ENCODE measurements at places on chromosomes 4 and X. TPM values are rescaled to one million over a fixed set of nuclear protein-coding genes. Genes with fewer than 3 reads are reported as not detected.

DNA sequence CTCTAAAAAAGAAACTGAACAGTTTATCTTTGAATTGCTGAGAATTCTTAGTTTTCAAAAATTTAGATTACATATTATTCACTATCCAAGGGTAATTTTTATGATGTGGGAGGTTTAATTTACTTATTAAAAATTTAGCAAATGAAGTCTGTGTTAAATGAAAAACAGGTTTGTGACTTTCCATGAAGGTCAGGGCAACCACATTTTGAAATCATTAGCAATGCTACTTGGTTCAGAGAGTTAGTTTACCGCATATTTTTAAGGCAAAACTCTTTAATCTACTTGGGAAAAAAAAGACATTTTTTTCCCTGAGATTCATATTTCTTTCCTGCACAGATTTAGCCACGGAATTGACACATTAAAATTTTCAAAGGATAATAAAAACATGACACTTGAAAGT is 37.3 kb upstream of the PRSS12 start:
- DNase-seq = no peak
- H3K27me3 ChIP-seq = no peaks in the 10 kb centered on the region
- H3K36me3 ChIP-seq = no peaks in the 10 kb centered on the region
- H3K4me3 ChIP-seq = no peak overlapping the region
- peaks cover 2% of the 10 kb centered on the region for H3K4me1 ChIP-seq

- no peaks in the 10 kb centered on the region for H3K27me3 ChIP-seq
- no peak for DNase-seq
- no peaks in the 10 kb centered on the region for H3K4me1 ChIP-seq
- H3K27ac ChIP-seq = no peak overlapping the region
- H3K36me3 ChIP-seq = no peaks in the 10 kb centered on the region
These were observed 137.8 kb upstream of the IL1RAPL2 start for GRCh38 chrX:104428231-104428630.

The ARHGAP24 gene
- total RNA-seq = 26.5 TPM

The PAGE2 gene
- total RNA-seq = not detected

DNA sequence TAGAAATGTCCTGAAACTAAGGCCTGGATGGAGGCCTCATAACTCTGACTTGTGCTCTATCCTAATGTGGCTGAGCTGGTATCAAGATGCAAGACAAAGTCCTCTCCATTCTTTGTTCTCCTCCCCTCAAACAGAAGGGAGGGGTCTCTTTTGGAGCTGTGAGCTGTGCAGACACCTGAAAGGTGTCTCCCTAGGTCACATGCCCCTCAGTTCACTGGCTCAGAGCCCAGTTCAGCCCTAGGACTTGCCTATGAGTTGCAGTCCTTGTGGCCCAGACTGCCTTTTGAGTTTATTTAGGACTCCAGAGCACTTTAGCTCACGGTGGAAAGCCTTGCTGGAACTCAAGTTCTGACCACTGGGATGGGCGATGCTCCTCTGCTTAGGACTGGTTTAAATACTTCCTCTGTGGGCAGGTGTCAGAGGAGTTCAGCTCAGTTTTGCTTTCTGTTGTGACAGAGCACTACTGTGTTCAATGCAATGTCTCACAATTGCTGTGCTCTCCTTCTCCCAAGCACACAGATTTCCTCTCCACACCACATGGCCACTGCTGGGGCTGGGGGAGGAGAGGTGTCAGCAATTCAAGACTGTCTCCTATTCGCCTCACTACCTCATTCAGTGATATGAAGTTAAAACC is 84.8 kb upstream of the ZNF827 start:
- no peak for DNase-seq
- no peaks in the 10 kb centered on the region for H3K27me3 ChIP-seq
- no peak overlapping the region for H3K27ac ChIP-seq
- no peaks in the 10 kb centered on the region for H3K36me3 ChIP-seq
- H3K4me3 ChIP-seq = no peak overlapping the region

GRCh38 chr4:168019921-168020320 is 72.4 kb upstream of the ANXA10 start:
- no peaks in the 10 kb centered on the region for H3K36me3 ChIP-seq
- no peaks in the 10 kb centered on the region for H3K4me1 ChIP-seq
- no peak overlapping the region for H3K4me3 ChIP-seq
- H3K27me3 ChIP-seq = no peaks in the 10 kb centered on the region

DNA sequence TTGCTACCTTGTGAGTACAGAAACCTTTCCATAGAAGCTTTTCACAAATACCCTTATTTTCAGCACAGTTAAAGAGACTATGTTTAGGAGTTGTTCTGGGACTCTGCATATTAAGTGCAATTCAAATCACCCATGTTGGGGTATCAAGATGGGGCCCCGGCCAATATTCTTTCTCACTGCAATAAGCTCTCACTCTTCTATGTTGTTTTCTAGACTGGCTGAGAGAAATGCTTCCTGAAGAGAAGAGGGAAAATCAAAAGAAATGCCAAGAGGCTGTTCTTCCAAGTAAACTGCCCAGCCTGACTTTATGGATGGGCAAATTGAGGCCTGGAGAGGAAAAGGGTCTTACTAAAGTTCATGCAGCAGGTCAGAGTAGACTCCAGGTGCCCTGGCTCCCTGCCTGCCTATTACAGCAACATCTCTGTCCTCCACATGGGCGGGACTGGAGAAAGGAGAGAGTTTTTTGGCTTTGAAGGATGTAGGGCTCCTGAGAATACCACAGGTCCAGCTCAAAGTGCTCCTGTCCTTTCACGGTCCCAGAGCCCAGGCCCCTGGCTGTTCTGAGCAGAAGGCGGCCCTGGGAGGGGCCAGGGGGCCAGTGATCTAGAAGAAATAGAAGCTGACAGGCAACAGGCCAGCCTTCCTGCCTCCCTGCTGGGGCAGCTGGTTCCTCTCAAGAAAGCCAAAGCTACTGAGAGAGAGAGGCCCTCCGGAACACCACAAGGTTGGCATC is 745 bp upstream of the IQSEC2 start:
- no peaks in the 10 kb centered on the region for H3K4me1 ChIP-seq
- no peak overlapping the region for H3K27ac ChIP-seq
- H3K4me3 ChIP-seq = no peak overlapping the region

The KLHL4 gene
- total RNA-seq = 0.20 TPM

GRCh38 chrX:139932073-139932900 is 566 bp downstream of the ATP11C start:
- H3K4me3 ChIP-seq = peak overlapping the region; percentile 94
- H3K4me1 ChIP-seq = 0 out of 2 replicates have a peak, but pooled peaks cover 5% of the 10 kb centered on the region
- H3K27me3 ChIP-seq = no peaks in the 10 kb centered on the region
- no peaks in the 10 kb centered on the region for H3K36me3 ChIP-seq

DNA sequence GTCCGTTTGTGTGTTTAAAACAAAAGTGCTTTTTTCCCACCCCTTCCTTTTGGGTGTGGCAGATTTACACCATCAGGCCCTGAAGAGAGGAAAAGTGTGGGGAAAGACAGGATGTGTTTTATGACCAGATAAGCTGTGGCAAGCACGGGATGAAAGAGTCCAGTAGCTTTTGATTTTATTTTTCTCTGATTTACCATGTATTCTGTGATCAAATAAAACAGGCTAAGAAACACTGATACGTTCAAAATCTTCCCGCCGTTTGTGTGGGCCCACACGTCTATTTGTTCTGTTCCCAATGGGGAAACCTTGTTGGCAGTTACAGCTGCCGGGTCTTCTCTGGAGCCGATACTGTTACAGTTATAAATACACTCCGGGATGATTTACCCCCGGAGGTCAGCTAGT is 10.8 kb downstream of the LRP2BP start:
- no peaks in the 10 kb centered on the region for H3K27me3 ChIP-seq
- DNase-seq = peak; percentile 26
- H3K27ac ChIP-seq = no peak overlapping the region
- no peaks in the 10 kb centered on the region for H3K36me3 ChIP-seq

The TASL gene
- not detected for total RNA-seq

The PPP1R2C gene
- total RNA-seq = not detected

DNA sequence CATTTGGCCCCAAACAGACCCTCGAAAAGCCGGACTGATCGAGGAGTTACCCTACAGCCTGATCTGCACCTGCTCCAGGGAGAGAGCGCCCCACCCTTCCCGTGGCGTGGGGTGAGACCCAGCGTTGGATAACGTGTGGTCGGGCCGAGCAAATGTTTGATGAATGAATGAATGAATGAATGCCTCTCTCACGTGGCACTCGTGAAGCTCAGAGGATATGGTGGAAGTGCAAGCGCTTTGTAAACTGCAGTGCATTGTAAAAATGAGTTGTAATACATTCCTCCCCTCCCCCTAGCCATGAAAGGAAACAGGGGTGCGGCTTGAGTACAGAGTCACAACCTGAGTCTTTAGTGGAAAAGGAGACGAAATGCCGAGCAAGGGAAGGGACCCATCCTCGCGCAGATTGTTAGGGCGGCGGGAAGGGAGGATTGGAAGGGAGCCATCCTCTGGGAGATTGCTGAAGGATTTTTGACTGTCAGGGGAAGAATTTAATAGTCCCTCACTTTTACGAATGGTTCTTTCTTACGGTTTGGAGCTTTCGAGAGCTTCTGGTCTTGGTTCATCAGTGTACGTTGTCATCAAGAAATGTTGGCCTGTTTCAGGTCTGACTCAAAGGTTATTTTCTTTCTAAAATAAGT is 772 bp upstream of the FBXW7 start:
- peak; percentile 11 for DNase-seq
- H3K4me1 ChIP-seq = peaks cover 4% of the 10 kb centered on the region
- H3K36me3 ChIP-seq = no peaks in the 10 kb centered on the region
- peak overlapping the region; percentile 79 for H3K27ac ChIP-seq
- peak overlapping the region; percentile 95 for H3K4me3 ChIP-seq
- no peaks in the 10 kb centered on the region for H3K27me3 ChIP-seq

DNA sequence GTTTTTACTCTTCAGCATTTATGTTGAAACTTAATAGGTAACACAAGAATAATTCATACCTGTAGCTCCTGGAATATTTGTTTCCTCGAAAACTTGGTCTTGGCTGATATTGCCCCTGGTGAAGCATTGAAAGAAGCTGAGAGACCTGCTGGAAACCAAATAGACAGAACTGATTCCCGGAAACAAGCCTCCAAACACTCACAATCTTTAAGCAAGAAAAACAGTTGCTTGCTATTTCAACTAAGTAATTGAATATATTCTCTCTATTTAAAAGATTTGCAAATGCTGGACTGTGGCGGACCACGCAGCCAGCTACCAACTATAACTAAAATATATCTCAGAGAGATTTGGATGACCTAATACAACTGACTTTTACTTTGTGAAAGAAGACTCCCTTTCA is 3.6 kb downstream of the PCDH18 start:
- H3K36me3 ChIP-seq = peaks cover 7% of the 10 kb centered on the region
- no peak overlapping the region for H3K27ac ChIP-seq
- H3K27me3 ChIP-seq = no peaks in the 10 kb centered on the region
- no peak for DNase-seq

DNA sequence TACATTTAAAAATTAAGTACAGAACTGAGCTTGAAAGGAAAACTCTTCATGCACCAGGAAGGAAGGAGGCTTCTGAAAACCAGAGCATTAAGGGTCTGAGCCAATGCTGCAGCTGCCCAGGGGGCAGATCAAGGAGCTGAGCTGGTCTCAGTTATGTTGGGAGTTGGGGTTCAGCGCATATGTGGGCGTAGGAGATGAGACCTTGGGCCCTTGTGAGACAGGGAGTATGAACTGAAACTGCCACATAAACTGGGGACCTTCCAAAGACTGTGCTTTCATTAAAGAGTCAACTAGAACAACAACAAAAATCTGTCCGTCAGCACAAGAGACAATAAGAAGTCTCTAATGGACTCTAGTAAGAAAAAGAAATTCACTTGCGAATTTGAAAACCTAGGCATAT is 226.9 kb downstream of the STK32B start:
- H3K27me3 ChIP-seq = no peaks in the 10 kb centered on the region
- H3K36me3 ChIP-seq = no peaks in the 10 kb centered on the region
- no peaks in the 10 kb centered on the region for H3K4me1 ChIP-seq

DNA sequence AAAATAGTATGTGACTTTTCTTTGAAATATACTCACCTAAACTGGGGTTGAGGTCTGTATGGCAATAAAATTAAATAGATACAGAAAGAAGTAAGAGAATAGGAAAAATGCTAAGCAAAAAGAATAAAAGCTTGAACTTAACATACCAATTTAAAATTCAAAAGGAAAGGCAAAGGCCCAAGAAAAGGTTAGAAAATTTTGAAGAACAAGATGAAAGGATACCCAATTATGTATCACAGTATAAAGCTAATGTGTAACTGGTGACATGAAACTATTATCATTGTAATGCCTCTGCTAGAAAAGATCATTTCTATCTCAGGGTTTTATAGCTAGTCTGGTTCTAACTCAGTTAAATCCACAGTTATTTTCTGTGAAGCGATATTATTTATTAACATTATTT is 99.1 kb downstream of the PDLIM5 start:
- no peaks in the 10 kb centered on the region for H3K36me3 ChIP-seq
- no peaks in the 10 kb centered on the region for H3K27me3 ChIP-seq

GRCh38 chrX:75582511-75582910 is 59.7 kb upstream of the ZDHHC15 start:
- no peaks in the 10 kb centered on the region for H3K36me3 ChIP-seq
- DNase-seq = no peak
- no peaks in the 10 kb centered on the region for H3K4me1 ChIP-seq
- H3K27me3 ChIP-seq = no peaks in the 10 kb centered on the region

- DNase-seq = no peak
- H3K36me3 ChIP-seq = no peaks in the 10 kb centered on the region
- no peaks in the 10 kb centered on the region for H3K4me1 ChIP-seq
- no peak overlapping the region for H3K4me3 ChIP-seq
These were observed 8.4 kb downstream of the TMEM271 start for GRCh38 chr4:567457-568350.

DNA sequence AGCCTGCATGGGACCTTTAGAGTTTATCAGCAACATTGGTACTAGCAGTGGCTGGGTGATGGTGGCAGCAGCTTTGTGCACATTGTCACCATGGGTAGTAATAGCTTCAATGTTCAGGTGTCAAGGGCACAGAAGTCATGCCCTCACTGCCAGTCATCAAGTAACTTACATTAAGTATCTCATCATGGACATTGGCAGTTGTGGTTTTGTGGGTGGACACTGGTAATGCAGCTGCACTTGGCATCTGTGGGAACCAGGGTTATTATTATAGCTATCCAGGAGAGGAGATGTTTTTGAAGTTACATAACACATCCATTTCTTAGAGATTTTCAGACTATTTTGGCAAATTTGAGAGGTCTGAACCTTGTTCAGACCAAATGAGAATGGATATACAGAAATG is 243.2 kb upstream of the NOCT start:
- no peaks in the 10 kb centered on the region for H3K36me3 ChIP-seq
- no peak for DNase-seq
- no peaks in the 10 kb centered on the region for H3K27me3 ChIP-seq
- no peak overlapping the region for H3K27ac ChIP-seq
- peaks cover 20% of the 10 kb centered on the region for H3K4me1 ChIP-seq

The CD99 gene
- total RNA-seq = 166 TPM

The KIAA1210 gene
- total RNA-seq = not detected

The ENAM gene
- total RNA-seq = not detected

Data from SJCRH30 (cell line).